ENCODE measurements at places on chromosomes 2 and 18.

DNA sequence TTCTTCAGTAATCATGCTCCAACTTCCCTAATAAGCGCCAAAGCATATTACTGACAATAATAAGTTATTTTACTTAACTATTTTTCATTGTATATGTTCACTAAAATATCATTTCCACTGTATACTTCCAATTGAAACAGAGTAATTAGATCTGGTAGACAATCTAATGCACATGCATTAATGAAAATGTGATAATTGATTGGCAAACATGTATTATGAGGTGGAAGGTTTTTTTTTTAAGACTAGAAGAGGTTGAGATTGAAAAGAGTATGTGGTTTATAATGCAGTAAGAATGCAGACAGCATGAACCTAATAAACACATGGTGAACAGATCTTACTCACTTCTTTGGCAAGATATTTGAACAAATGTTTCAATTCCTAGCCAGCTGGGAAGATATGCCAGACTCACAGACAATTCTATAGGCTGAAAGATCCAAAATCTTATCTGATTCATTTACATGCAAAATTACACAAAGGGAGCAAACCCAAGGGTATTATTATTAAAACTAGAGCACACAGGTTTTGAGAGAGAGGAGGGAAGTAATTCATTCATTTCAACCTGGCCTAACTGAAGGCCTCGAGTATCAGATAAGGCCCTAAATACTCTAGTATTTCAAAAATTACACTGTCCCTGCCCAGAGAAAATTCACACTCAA lies 2.8 kb downstream of the NCKAP1 start:
- no peak for DNase-seq

DNA sequence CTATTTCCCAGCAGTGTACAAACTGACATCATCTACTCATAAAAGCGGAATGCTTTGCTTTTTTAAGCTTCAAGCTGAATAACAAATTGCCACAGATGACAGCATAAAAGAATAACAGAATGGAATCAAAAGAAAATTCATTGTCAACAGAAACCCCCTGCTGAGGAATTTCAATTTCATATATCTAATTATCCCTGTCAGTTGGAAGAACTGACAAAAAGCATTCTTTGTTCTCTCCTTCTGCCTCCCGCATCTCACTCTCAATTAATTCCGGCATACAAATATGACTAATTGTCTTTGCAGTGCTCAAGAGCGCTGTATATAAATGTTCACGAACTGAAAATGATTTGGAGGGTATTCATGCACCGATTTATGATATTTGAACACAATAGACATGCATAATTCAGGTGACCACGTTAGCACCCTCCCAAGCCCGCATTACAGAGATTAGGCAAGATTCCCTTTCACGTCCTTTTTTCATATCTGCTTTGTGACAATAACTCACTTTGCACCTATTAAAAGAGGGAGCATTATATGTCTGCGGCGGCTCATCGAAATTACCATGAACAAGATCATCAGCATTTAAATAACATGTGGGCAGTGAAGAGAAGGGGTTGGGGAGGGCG lies 277.7 kb upstream of the SALL3 start:
- no peak for DNase-seq

GRCh38 chr18:48159816-48160215 lies 229.4 kb upstream of the SMAD2 start:
- no peak for DNase-seq

DNA sequence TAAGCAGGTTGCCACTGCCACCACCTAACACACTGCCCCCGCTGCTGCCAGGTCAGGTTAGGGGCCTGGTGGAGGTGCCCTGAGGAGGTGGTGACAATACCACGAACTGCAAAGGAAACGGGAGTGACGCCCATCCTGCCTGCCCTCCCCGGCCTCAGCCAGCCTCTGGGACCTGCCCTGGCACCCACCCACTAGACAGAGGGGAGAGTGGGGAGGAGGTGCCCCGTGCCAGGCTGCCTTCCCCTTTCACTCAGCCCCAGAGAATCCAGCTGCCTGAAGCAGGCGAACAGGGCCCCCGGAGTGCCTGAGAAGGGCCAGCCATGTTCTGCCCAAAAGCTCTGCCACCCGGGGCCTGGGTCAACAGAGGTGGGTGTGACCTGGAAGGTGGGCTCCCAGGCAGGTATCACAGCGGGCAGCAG lies 44.5 kb upstream of the FOSL2 start:
- DNase-seq: no peak

DNA sequence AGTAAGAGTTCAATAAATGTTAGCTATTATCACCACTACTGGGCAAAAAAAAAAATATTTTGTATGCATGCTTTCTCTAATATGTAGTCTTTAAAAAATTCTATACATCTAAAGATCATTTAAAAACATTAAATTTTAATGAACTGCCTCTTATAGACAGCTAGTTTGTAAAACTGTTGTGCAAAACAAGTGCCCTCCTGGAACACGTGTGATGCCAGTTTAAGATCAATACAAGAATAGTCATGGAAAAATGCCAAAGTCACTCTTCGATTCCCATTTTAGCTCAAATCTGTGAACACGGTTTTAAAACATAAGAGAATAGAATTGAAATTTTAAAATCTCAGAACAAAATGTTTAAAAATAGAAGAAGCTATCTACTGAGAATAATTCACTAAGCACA lies 242.5 kb upstream of the SMAD7 start:
- DNase-seq: no peak

DNA sequence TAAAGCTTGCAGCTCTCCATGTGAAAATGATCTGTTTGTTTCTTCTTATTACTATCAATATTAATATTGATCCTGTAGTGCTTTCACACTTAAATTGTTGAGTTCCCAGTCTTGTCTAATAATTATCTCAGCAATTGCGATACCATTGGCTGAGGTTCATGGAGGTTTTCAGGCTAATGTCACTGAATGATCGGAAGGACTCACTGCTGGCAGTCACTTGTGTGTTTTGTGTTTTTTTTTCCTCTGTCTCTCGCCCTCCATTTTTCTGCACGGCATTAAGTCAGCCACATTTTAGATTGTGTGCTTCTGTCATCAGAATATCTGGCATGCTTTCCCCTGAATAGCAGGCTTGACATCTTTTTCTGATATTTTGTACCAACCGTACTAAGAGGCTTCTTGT lies 43.7 kb downstream of the AGAP1 start:
- DNase-seq: no peak

DNA sequence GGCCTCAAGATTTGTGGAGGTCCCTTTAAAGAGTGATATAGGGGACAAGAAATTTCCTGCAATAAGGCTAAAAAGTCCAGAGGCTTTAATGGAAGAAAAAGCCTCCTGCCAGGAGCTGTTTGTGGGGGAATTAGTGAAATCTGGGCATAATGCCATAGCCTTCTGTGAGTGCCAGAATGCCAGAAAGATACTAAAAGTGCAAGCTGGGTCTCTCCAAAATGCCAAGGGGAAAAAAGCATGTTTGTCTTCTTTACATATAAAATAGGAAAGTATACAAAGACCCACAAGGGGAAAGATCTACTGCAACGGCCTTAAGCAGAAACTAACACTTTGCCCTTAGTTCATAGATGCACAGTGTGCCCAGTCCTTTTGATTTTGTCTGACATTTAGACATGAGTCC lies 647.7 kb upstream of the ZNF804A start:
- no peak for DNase-seq

DNA sequence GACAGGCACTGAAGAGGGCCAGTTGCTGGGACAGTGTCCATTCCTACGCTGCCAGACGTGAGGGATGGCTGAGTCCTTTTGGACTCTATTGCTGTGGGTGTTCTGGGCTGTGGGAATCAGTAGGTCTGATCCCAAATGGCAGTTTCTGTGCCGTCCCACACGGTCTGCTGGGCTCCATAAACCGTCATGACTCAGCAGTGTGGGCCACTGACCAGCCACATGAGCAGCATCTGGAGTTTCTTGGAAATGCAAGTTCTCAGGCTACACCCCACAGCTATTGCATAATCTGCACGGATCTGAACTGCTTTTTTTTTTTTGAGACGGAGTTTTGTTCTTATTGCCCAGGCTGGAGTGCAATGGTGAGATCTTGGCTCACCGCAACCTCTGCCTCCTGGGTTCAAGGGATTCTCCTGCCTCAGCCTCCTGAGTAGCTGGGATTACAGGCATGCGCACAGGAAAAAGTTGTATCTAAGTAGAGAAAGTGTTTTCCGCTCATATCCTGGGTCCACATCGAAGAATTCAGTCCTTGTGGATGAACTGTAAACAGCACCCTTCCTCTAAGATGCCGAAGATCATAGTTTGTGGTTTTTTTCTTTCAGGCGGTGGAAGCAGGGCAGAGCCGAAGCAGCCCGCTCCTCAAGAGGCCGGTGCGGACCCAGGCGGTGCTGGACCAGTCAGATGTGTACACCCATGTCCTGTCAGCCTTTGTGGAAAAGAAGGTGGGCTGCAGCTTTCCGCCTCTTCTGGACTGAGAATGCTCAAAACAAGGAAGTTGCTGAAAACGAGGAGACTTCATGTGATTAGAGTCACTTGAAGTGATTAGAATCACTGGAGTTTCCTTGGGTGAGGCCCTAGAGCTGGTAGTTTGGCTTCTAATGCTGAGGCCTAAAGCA lies 25.5 kb downstream of the RMC1 start:
- DNase-seq: no peak

- no peak for DNase-seq
These were observed 20.2 kb upstream of the GYPC start for GRCh38 chr2:126635736-126636135.

- DNase-seq: no peak
These were observed 70.2 kb upstream of the DOK6 start for GRCh38 chr18:69330385-69331005.

- DNase-seq: no peak
These were observed 85.8 kb upstream of the FAM237A start for GRCh38 chr2:206556357-206556949.

- no peak for DNase-seq
These were observed 418.0 kb downstream of the TMEM182 start for GRCh38 chr2:103179798-103180197.

GRCh38 chr2:9294764-9295163 lies 88.2 kb downstream of the ASAP2 start:
- DNase-seq: no peak

DNA sequence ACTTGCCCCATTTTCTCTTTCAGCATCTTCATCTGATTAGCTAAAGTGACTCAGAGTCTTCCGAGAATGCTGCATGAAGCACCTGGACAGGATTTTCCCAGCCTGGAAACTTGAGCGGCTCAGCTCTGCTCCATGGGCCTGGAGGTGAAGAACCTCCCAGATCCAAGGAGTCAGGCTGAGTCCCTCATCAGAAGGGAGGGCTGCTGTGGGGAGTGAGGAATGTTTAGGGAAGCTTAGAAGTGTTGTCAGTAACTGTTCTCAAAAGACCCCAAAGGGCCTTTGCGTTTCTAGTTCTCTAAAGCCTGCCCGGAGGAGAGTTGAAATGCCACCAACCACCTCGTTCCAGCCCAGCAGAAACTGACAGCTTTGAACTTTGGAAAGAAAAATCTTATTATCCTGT lies 157.1 kb downstream of the CLIP4 start:
- DNase-seq: no peak

- DNase-seq: no peak
These were observed 47.1 kb downstream of the SPTBN1 start for GRCh38 chr2:54503192-54503591.

DNA sequence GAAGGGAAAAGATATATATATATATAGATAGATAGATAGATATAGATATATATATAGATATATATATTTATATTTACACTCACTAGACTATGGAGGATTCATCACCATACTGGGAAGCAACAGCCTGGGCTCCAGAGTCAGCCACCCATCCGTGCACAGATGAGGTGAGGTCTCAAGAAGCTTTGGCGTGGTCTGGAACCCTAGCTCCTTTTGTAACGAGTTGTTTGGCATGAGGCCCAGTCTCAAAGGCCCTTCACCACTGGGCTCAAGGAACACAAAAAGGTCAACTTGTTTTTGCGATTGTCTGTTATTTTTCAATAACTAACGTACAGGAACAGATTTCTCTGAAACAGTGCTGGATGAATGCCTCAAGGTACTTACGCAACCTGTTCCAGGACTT lies 448.7 kb downstream of the CMPK2 start:
- DNase-seq: no peak

DNA sequence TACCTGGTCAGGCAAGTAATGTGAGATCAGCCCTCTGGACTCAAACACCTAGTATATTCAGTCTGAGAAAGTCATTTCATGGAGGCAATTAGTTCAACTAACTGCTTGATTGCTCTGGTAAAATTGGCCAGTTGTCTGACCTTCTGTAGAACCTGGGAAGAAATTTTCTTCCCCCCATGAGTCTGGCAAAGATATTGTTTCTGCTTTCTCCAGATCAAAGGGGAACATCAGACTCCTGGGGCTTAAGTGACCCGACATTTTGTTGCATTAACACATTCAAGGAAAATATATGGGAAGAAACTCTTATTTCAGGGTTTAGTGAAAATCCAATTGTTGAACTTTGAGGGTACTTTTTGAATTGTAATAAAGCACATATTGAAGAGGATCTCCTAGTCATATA lies 375.1 kb downstream of the SUCLG1 start:
- no peak for DNase-seq

DNA sequence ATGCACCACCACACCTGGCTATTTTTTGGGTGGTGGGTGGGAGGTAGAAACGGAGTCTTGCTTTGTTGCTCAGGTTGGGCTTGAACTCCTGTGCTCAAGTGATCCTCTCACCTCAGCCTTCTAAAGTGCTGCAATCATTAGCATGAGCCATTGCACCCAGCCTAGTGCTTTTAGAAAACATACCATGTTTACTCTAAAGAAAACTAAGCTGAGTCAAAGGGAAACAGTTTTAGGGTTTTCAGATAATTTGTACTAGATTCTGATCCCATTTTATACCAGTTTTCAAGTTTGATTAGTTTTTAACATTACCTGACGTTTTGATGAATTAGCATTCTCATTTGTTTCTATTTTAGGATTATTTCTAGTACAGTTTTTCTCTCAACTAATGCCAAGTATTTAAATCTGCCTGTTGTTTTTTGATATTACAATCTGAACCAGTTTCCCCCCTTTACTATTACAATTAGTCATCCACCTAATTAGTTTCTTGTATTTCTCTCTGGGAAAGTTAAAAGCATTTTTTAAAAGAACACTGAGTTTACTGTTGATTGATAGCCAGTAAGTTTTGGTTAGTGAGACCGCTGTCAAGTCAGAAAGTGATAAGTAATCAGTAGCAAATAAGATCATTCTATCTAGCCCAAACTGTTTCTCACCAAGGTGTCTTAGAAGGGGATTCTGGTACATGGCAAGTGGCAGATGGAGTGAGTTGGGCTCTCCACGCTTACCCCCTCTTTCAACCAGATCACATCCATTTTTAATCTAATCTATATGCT lies 24.2 kb upstream of the TBR1 start:
- no peak for DNase-seq

GRCh38 chr2:78407960-78408794 lies 617.3 kb upstream of the REG3G start:
- no peak for DNase-seq

GRCh38 chr2:207873794-207874193 lies 104.1 kb upstream of the FZD5 start:
- DNase-seq: no peak

DNA sequence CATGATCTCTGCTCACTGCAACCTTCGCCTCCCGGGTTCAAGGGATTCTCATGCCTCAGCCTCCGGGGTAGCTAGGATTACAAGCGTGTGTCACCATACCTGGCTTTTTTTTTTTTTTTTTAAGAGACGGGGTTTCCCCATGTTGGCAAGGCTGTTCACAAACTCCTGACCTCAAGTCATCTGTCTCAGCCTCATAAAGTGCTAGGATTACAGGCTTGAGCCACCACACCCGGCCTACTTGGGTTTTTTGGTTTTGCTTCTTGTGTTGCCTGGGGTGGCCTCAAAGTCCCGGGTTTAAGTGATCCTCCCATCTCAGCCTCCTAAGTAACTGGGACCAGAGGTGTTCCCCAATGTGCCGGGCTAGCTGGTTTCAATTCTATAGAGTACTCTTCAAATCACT lies 64.6 kb downstream of the NAPG start:
- no peak for DNase-seq

GRCh38 chr18:9094307-9095226 lies 7.9 kb upstream of the NDUFV2 start:
- DNase-seq: no peak

Data from esophagus squamous epithelium (tissue), 5 donors.